ENCODE measurements at places on chromosomes 6 and 20.

DNA sequence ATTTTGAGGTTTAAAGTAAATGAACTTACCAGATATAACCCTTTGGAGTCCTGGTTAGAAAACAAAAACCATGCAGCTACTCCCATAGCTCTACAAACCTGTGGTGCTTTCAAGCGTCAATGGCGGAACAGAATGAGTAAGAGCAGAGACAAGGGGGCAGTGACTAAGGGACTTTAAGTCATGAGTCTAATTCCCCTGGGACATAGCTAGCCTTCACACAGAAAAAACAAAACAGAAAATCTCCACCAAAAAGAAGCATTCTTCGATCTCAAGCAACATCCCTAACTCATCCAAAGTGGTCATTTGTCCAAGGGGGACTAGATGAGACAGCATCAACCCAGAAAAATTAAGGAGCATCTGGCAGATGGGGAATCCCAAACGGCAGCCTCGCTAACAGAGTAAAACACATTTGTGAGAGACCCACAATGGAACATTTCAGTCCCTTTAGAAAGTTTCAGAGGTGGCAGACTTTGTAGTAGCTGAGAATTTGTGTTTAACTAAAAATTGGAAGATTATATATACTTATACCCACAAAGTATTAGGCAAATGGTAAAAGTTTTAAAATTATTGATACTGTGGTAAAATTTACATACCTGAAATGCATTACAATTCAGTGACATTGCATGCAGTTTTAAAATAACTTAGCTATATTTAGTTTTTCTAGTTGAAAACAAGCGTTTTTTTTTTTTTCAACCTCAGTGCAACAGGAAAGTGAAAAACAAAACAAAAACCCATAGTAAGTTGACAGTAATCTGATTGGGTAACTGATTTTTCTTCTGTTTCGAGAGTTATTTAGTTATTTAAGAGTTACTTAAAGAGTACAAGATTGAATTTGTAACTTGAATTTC lies 67.5 kb downstream of the KCNQ5 start:
- DNase-seq: no peak

- DNase-seq: no peak
These were observed 4.1 kb upstream of the RAB23 start for GRCh38 chr6:57226221-57226620.

GRCh38 chr6:15421945-15422733 lies 176.3 kb downstream of the JARID2 start:
- DNase-seq: no peak

- DNase-seq: no peak
These were observed 19.0 kb downstream of the CEP85L start for GRCh38 chr6:118632359-118632758.

DNA sequence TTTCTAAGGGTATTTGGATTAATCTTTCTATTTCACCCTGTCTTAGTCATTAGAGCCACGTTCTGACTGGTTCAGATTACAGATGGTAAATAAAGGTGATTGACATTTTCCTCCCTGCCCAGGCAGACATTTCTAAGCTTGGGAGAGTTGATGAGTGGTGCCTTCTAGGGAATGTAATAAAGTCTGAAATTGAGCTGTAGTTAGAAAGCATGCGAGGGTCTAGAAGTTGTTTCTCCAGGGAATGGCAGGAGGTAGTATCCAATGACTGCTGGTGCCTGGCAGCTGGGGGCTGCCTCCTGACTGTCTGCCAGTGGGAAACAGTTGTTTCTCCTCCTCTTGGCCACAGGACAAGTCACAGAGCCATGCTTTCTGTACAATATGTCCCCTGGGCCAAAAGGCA lies 14.6 kb downstream of the EDN3 start:
- DNase-seq: no peak

DNA sequence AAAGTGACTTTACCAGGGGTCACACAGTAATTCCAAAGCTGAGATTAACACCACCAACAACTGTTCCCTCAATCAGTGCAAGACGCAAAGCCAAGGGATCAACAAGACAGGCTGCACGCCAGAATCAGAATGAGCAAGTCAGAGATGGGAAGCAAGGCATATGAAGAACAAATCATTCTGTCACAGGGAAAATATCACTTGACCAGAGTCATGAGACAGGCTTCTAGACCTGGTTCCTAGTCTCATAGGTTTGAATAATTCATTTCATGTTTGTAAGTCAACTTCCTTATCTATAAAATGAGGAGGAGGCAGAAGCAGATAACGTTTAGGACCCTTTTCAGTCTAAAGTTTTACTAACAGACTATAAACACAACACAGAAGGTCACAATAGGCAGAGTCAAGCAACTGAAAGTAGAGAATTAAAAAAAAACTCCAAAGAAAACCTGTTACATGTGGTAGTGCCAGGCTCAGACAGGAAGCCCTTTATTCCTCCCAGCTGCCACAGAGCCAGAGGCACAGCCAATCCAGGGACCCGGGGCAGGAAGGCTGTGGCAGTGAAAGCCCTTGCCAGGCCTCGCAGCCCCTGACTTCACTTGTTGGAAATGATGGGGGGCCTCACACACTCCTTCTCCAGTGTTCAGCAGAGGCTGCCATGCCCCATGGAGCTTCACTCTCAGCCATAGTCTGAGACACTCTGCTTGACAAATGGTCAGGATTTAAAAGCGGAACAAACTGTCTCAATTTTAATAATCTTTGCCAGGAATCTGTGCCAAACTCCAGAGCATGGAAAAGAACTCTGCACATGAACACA lies 29.2 kb upstream of the DST start:
- DNase-seq: peak; percentile 15

GRCh38 chr20:2507875-2508630 lies 662 bp downstream of the ZNF343 start:
- DNase-seq: no peak

- DNase-seq: no peak
These were observed 143.6 kb downstream of the MRPL14 start for GRCh38 chr6:43983632-43984031.

DNA sequence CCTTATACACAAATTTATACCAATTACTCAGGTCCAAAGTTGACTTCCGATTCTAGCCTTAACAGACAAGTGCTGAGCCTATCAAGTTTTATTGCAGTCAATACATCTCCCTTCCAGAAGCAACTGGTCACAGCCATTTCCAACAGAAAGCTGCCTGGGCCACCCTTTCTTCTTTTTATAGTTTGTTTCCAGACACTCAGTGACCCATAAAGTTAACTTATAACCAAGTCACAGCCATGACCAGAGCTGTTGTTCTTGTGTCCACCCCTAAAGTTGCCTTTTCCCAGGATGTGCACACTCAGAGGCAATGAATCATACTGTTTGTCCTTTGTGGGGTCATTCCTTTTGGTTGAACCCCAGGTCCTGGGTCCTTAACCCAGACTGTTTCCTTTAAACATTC lies 89.9 kb downstream of the CD83 start:
- DNase-seq: no peak

All from endothelial cell (in vitro differentiated cells).